CD8-positive, alpha-beta memory T cell (primary cell): ENCODE measurements at places on chromosomes 2 and 18. TPM values are rescaled to one million over a fixed set of nuclear protein-coding genes. Genes with fewer than 3 reads are reported as not detected.

DNA sequence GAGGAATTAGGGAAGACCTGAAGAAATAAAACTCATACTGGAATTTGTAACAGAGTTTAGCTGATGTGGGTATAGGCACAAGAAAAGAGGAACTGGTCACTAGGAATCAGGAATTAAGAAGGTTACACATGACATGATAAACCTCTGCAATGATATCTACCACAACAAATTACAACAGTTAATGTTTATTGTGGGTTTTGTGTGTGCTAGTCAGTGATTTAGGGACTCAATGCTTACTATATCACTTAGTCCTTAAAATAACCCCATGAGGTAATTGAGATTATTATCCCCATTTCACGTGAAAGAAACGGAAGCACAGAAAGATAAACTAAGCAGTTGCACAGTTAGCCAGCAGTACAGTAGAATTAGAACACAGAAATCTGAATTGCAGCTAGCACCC, 415.8 kb upstream of the ZEB2 start:
- no peak for DNase-seq
- H3K4me1 ChIP-seq, result no peaks in the 10 kb centered on the region
- no peak overlapping the region for H3K27ac ChIP-seq
- no peaks in the 10 kb centered on the region for H3K36me3 ChIP-seq

DNA sequence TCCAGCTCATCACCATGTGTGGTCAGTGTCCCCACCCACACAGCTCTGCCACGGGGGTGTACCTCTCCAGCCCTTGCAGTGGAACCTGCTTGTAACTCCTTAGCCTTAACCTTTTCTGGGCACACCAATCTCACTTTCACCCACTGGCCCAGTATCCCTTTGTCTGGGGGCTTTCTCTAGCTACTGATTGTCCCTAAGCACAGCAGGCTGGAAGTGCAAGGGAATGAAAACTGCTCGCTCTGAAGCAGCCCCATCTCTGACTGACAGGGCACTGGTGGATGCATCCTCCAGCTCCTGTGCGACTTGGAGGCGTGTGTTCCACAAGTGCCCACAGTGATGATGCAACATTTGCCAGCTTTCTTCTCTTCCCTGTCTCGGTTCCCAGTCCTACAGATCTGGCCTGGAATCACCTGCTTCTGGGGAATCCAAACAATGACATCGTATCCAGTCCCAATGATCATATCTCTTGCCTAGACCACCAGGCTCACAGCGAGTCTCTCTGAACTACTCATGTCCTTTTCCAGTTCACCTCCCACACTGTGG, 33.6 kb downstream of the SCTR start:
- H3K36me3 ChIP-seq, result no peaks in the 10 kb centered on the region
- no peak overlapping the region for H3K4me3 ChIP-seq
- no peaks in the 10 kb centered on the region for H3K27me3 ChIP-seq
- no peaks in the 10 kb centered on the region for H3K4me1 ChIP-seq
- no peak for DNase-seq

- H3K4me1 ChIP-seq, result no peaks in the 10 kb centered on the region
- no peak overlapping the region for H3K27ac ChIP-seq
- no peak overlapping the region for H3K4me3 ChIP-seq
- no peaks in the 10 kb centered on the region for H3K36me3 ChIP-seq
- H3K27me3 ChIP-seq, result no peaks in the 10 kb centered on the region
Measured at GRCh38 chr2:179809606-179810005, 51.8 kb downstream of the ZNF385B start.

DNA sequence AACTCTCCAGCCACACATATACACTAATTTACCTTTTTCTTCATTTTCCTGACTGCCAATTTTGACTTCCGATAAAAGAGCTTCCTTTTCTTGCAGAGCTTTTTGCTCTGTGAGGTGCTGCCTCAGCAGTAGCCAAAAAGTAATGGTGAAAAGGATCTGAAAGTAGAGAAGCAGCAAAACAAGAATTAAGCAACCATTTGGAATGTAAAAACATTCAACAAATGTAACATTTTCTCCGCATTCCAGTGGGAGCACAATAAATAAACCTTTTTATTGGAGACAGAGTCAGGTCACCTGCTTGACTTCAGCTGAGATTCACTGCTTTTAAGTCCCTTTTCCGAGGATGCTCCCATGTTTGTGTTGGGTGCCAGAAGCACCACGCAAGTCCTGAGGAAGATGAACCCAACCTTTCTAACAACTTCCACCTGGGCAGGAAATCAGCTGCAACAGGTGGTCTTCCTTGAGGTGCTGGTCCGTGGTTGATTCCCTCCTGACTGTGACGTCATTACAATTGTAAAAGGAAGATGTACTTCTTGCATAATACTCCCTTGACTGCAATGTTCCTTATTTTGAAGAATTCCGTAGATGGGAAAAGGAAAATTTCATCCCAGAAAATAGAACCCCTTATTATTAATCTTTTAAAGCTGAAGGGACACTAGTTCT, 265.5 kb downstream of the NAPG start:
- no peak overlapping the region for H3K27ac ChIP-seq
- DNase-seq, result no peak
- no peaks in the 10 kb centered on the region for H3K4me1 ChIP-seq
- H3K36me3 ChIP-seq, result no peaks in the 10 kb centered on the region
- H3K4me3 ChIP-seq, result no peak overlapping the region
- no peaks in the 10 kb centered on the region for H3K27me3 ChIP-seq

DNA sequence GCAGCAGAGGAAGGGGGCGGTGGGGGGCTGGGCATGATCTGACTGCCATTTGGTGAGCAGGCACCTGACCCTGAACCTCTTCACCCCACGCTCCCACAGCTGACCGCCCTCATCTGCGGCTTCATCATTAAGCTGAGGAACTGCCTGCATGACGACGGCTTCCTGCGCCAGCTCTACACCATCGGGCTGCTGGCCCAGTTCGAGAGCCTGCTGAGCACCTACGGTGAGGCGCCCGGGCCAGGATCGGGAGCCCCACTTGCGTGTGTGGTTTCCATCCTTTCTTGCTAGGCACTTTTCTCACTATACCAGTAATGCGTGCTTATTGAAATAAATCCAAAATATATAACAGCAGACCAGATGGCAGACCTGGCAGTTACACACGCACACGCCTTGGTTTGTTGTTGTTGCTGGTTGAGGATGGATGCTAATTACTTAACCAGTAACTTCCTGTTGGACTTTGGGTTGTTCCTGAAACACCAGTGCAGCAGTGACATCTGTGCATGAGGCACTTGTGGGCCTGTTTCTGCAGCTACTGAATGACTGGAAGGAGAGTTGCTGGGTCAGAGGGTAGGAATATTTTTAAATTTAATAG, 43.7 kb downstream of the COA5 start:
- no peak overlapping the region for H3K27ac ChIP-seq
- no peak overlapping the region for H3K4me3 ChIP-seq
- peaks cover 67% of the 10 kb centered on the region for H3K36me3 ChIP-seq

DNA sequence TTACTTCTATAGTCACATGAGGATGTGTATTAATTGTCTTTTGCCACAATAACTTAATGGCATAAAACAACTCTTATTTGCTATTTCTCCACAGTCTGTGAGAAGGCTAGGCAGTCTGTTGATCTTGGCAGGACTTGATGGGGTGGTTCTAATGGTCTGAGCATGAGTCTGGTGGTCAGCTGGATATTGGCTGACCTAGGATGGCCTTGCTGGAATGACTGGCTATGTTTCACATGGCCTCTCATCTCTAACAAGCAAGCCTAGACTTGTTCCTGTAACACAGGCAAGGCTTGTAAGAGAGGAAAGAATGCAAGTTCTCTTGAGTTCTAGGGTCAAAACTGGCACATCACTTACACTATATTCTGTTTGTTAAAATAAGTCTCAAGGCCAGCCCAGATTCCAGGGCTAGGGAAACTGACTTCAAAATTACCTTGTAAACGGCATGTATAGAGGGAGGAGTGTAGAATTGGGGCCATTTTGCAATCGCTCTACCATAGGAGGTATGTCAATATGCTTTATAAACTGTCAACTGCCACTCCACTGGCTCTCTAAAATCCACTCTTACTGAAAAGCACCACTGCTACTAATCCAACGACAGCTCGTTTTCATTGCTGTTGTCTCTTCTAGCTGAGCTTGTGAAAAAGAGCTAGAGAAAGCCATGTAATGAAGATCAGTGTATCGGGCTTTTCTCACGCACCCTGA, 325.0 kb upstream of the PKDCC start:
- no peak overlapping the region for H3K27ac ChIP-seq
- H3K4me1 ChIP-seq, result no peaks in the 10 kb centered on the region
- no peaks in the 10 kb centered on the region for H3K27me3 ChIP-seq
- no peak overlapping the region for H3K4me3 ChIP-seq
- H3K36me3 ChIP-seq, result no peaks in the 10 kb centered on the region

DNA sequence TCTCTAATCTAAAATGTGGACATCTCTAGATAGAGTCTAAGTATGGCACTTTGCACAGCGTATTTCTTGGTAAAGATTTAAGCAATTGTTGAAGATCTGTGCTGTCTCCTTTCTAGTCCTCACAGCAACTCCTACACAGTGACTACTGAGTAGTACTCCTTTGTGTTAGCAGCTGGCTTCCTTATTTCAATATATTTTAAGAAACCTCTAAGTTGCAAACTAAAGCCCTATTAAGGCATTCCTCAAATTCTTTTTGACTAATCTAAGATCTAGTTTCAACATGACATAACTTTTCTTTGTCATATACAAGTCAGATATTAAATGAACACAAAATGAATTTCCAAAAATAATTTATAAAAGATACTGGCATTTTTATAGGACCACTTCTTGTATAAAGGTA, 121.8 kb upstream of the DNAJC10 start:
- H3K27ac ChIP-seq, result no peak overlapping the region
- no peaks in the 10 kb centered on the region for H3K36me3 ChIP-seq

DNA sequence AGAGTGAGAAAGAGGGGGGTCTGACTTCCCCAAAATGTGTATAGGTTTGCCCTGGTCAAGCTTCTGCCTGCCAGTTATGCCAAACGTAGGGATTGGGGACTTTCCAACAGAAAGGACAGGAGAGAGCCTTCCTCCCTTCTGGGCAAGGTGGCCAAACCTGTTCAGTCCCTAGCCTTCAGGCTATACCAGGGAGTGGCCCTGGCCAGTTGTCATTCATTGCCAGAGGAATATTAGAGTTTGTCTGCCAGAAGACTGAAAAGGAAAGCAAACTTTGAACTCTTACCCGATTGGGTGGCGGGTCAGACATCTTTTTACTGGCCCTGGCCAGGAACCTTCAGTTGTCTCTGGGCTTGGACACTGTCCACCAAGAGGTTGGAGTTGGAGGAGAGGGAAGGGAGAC, 22.1 kb downstream of the RAB3GAP1 start:
- H3K4me3 ChIP-seq, result no peak overlapping the region
- no peaks in the 10 kb centered on the region for H3K27me3 ChIP-seq

GRCh38 chr2:233593201-233593600, 24.2 kb upstream of the UGT1A8 start:
- no peaks in the 10 kb centered on the region for H3K36me3 ChIP-seq
- no peak overlapping the region for H3K27ac ChIP-seq
- DNase-seq, result no peak
- H3K4me1 ChIP-seq, result no peaks in the 10 kb centered on the region
- H3K27me3 ChIP-seq, result no peaks in the 10 kb centered on the region

REV1 gene
- 30.8 TPM for total RNA-seq

KIF5C gene
- 18.2 TPM for total RNA-seq

NDC80 gene
- total RNA-seq, result 41.6 TPM

AQP12B gene
- not detected for total RNA-seq
